NCI-H1417 (cell line): ENCODE measurements at places on chromosomes 7 and 10.

GRCh38 chr10:25824050-25824449 lies 110.0 kb upstream of the MYO3A start:
- DNase-seq: no peak

DNA sequence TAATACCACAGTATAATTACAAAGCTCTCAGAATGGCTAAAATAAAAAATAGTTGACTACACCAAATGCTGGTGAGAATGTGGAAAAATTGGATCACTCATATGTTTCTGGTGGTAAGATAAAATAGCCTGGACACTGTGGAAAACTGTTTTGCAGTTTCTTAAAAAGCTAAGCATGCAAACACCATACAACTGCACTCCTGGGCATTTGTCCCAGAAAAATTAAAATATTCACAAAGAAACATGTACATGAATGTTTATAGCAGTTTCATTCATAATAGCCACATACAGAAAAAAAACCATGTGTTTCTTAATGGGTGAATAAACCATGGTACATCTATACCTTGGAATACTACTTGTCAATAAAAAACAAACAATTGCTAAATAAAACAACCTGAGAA lies 172.9 kb downstream of the AHR start:
- no peak for DNase-seq

GRCh38 chr7:76047305-76047810 lies 442 bp downstream of the STYXL1 start:
- DNase-seq: no peak

- peak; percentile 13 for DNase-seq
Measured at GRCh38 chr10:79424221-79425073, 21.0 kb downstream of the ZCCHC24 start.

GRCh38 chr10:64519831-64520230 lies 998.6 kb downstream of the REEP3 start:
- no peak for DNase-seq

- DNase-seq: no peak
Measured at GRCh38 chr7:129851809-129852208, 101.0 kb downstream of the UBE2H start.

DNA sequence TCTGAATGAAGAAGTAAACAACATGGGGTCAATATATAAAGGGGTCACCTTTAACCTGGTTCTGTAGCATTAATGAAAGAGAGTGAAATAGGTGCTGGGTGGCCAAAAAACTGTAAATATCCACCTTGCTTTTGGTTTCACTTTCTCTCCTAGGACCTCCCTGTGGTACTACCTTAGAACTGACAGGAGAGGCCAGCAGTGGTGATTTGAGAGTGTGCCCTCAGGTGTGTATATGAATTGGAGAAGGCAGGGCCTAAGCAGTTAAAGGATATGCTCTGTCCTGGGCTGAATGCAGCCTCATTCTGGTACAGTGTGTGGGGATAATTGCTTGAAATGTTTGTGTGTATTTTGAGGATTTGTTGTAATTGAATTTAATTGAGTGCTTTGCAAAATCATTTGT lies 62.0 kb downstream of the BBS9 start:
- no peak for DNase-seq

- DNase-seq: no peak
Measured at GRCh38 chr7:120925392-120925791, 25.2 kb upstream of the ING3 start.

DNA sequence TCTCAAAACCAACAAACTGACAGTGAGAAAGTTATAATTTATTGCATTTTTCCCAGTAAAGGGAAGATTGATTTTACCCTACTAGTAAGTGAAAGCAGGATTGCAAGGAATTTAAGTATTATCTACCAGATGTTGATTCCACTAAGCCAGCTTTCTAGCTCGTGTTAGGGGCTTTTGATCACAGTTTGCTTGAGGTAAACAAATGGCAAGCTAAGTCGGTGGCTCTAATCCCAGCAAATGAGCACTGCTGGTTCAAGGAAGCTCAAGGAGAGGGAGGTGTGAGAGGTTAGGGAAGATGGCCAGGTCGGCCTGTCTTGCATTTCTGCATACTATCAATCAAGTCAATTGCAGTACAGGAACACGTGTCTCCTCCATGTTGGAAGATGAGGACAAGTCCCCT lies 448.7 kb upstream of the POM121L12 start:
- DNase-seq: no peak

- no peak for DNase-seq
Measured at GRCh38 chr7:159092701-159093121, 52.0 kb downstream of the VIPR2 start.

- DNase-seq: no peak
Measured at GRCh38 chr7:20839196-20839735, 52.6 kb upstream of the SP8 start.

DNA sequence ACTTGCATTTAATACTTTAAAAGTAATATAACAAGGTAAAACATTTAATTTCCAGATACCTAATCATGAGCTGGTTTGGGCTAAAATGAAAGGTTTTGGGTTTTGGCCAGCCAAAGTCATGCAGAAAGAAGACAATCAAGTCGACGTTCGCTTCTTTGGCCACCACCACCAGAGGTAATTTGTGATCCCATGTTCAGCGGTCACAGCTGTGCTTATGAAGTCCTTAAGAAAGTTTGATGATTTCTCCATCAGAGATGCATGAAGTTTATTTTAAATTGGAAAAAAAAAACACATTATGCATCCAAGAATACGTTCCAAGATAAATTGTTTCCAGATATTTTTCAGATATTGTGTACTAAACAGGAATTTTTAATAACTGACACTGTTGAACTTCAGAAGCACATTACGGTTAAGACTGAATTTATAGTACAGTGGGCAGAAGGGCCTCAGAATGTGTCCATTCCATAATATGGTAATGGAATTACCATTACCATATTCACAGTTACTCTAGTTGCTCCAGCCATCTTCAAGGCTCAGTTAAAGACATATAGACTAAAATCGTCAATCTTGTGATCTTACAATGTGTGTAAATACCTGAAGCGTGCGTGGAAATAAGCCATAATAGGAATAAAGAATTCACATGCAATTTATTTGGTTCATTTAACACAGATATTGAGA lies 106.8 kb downstream of the ZMYND11 start:
- DNase-seq: no peak
